Stimulated activated CD4-positive, alpha-beta T cell treated with anti-CD3 and anti-CD28 coated beads, Interleukin-12 subunit alpha, Interleukin-12 subunit beta, amount 100 ng/mL, for 48 hours (primary cell): ENCODE measurements at places on chromosomes 1 and 21.

DNA sequence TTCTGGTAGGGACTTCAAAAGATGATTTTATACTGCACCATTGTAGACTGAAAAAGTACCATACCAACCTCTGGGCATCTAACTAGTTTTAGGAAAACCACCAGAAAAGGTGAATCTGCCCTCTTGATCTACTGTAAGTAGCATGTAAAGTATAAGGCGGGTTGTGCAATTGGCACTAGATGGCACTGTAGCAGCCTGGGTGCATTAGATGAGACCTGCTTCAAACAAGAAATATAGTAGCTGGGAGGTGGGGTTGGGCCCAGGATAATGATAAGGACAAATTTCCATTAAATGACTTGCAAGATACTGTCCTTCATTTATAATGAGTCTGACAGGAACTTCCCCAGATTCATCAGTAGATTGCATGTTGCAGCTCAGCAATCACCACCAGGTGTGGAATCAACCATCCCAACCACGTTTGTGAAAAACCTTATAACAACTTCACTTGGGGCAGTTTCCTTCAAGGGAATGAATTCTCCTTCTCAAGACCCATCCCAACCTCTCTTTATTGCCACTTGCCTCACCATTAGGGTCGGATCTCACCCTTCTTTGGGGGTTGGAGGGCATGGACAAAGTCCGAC is 37.3 kb upstream of the IL10 start:
- DNase-seq: no peak

DNA sequence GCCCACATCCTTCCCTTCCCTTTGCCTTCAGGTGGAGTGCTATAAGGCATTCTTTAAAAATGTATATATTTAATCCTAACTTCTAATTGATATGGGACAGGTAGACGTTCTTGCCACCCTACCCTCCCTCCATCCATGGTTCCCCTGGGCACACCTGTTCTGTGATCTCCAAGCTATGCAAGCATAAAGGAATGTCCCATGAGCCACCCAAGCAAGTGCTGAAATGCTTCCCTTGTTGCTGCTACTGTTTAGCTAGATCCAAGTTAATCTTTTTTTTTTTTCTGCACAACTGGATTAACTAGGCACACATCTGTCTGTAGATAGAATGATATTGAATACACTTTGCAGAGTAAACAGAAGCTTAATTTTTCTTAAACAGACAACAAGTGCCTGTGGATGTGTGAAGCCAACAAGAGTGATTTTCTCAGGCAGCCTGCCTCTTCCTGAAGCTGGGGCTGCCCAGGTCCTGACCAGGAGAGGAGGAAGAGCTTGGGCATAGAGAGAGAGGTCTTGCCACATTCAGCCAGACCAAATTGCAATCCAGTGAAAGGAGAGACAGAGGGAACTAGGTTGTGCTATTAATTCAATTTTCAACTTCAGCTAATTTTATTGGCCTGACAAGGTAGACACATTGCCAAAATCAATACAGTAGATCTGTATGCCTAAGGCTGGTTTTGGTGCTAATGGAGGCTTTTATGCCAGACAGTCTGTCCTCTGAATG is 28.2 kb upstream of the ATP1B1 start:
- no peak for DNase-seq

DNA sequence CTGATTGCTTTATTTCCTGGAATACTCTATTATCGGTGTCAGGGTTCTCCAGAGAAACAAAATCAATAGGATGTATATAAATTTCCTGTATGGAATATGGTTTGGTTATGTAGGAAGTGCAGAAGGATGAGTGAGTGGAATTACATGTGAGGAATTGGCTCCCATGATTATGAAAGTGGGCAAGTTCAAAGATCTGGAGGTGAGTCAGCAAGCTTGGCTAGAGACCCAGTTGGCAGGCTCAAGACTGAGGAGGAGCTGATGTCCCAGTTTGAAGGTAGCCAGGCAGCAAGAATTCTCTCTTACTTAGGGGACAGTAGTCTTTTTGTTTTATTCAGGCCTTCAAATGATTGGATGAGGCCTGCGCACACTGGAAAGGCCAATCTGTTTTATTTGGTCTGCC is 57.5 kb downstream of the MAP3K7CL start:
- no peak for DNase-seq

DNA sequence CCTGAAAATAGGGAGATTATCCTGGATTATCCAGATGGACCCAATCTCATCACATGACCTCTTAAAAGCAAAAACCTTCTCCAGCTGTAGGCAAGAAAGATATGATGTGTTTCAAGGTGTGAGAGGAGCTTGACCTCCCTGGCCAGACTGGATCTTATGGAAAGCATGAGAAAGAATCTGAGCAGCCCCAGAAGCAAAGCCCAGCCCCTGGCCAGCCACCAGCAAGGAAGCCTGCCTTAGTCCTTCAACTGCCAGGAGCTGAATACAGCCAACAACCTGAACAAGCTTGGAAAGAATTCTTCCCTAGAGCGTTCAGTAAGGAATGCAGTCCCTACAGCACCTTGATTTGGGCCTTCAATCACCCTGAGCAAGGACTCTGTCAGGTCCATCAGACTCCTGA is 375.0 kb upstream of the CHRM3 start:
- DNase-seq: no peak

- no peak for DNase-seq
Measured at GRCh38 chr1:205182930-205183329, 28.6 kb downstream of the DSTYK start.
